ENCODE measurements at places on chromosomes 2 and 18.

- DNase-seq: no peak
These were observed 207.5 kb downstream of the SEPTIN10 start for GRCh38 chr2:109406301-109406700.

- DNase-seq: no peak
These were observed 142.7 kb downstream of the FIGN start for GRCh38 chr2:163592954-163593622.

GRCh38 chr2:203562268-203562667, 27.2 kb upstream of the RAPH1 start:
- no peak for DNase-seq

DNA sequence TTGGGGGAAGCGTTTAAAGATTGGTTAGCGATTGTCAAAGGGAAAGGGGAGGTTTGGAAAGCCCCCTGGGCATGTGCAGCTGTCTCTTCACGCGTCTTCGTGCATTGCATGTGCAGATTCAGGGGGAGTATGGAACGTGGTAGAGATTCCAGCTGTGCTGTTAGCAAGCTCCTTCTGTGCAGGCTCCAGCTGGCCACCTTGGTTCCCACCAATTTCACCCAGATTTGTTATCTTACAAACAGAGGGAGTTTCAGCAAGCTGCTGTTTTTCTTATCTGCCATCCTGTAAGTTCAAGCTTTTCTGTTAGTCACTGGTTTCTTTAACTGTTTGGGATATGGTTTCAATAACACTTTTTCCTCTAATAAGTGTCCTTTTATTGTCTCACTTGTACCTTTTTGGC, 30.4 kb downstream of the FARP2 start:
- DNase-seq: no peak

DNA sequence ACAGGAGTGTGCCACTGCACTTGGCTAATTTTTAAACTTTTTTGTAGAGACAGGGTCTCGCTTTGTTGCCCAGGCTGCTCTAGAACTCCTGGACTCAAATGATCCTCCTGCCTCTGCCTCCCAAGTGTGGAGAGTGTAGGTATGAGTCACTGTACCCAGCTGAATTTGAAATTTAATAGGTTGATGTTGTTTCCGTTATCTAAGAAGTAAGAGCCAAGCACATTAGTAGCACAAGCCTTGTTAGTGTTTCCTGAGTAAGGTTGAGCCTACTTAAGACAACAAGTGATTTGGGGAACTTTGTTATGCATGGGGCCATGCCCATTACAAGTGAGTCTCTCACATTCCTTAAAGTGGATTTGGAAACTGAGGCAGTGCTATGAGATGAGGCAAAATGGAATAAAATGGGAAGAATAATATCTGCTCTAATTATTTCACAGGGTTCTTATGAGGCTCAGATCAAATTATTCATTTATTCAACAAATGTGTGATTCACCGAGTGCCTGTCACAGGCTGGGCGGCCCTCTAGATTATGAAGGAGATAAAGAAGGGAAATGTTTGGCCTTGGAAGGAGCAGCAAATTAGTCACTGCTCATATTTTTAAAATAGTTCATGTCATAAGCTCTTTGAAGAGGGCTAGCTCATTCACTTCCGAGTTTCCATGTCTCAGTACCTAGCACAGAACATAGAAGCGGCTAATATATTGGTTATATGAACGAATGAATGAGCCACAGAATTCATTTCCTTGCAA, 217.2 kb downstream of the LDLRAD4 start:
- no peak for DNase-seq

- no peak for DNase-seq
These were observed 87.3 kb downstream of the BABAM2 start for GRCh38 chr2:27977731-27978312.

- no peak for DNase-seq
These were observed 98.9 kb downstream of the ABI2 start for GRCh38 chr2:203427061-203427460.

- DNase-seq: no peak
These were observed 300.1 kb upstream of the TRIB2 start for GRCh38 chr2:12416600-12416999.

GRCh38 chr2:231894566-231895380, 31.4 kb downstream of the NPPC start:
- DNase-seq: no peak

DNA sequence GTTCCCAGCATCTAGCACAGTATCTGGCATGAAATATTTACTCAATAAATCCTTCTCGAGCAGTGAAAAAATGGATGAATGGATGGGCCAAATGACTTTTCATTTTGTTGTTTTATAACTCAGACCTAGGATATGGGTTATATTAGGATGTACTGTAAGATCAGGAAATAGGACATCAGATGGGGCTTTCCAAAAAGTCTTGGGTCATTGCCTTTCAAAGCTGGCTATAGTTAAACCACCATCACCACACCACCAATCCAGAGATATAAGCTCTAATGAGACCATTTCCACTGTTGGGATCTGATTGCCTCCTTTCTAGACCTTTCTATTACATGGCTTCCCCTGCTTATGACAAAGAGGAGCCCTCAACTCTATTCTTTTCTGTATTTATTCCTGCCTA, 525.0 kb upstream of the TCF4 start:
- DNase-seq: no peak

- DNase-seq: no peak
These were observed 886.0 kb upstream of the CHAC2 start for GRCh38 chr2:52881606-52882005.

GRCh38 chr2:201775326-201775725, 5.4 kb downstream of the ALS2 start:
- no peak for DNase-seq

- no peak for DNase-seq
These were observed 385.8 kb downstream of the ZEB2 start for GRCh38 chr2:144133936-144134665.

DNA sequence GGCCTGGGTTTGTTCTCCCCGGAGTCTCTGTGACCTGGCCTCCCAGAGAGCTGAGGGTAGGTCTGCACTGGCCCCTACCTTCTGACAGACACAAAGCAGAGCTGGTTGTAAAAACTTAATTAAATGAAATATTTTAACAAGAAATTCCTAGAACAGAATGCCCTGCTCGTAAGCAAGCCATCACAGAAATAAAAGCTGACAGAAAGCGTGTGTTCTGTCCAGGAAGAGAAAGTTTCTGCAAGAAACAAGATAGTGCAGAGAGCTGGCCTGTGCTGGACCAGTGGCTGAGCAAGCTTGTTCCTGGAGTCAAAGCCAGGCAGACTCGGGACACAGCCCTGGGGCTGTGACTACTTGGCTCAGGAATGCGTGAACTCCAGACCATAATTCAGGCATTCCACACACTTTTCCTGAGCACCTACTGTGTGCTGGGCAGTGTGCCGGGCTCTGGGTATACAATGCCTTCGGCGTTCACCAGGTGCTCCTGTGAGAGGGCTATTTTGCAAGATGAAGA, 51.6 kb downstream of the APOB start:
- no peak for DNase-seq

DNA sequence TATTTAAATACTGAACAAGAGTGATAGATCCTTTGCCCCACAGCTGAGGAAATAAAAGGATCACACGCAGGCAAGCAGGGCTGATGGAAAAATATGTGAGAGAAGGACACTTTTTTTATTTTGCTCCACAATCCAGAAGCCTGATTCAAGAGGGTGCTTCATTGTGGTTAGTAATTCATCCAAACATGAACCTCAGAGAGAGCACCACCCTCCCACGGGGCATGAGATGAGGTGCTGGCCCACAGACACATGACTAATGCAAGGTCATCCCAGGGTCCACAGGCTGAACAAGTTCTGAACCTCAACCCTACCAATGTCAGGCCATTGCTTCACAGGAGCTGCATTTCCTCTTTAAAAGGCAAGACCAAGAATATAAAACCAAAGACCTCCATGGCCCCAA, 239.6 kb downstream of the MREG start:
- no peak for DNase-seq

DNA sequence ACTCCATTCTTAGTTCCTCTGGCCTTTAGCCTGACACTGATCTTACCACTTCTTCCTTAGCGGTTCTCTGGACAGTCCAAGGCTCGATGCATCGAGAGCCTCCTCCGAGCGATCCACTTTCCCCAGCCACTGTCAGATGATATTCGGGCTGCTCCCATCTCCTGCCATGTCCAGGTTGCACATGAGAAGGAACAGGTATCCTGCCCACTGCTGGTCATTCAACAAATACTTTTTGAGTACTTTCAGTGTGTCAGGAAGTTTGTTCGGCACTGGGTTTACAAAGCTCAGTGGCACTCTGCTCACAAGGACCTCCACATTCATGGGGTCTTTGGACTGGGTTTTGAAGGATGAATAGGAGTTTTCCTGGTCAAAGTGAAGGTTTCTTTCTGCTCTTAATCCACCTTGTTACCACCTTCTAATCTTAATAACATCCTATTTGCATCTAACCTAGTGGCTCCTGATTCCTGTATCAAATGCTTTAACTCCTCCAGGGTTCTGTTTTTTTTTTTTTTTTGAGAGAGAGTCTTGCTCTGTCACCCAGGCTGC, 25.8 kb downstream of the GCKR start:
- no peak for DNase-seq

DNA sequence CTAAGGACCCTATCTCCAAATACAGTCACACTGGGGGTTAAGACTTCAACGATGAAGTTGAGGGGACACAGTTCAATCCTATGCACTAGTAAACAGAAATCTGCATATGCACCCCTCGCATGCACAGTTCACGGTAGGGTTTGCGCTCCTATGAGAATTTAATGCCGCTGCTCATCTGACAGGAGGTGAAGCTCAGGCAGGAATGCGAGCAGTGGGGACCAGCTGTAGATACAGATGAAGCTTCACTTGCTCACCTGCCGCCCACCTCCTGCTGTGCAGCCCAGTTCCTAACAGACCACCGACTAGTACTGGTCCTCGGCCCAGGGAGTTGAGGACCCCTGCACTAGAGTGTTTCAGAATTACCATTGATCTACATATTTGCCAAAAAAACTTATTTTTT, 40.0 kb upstream of the FAHD2A start:
- no peak for DNase-seq

DNA sequence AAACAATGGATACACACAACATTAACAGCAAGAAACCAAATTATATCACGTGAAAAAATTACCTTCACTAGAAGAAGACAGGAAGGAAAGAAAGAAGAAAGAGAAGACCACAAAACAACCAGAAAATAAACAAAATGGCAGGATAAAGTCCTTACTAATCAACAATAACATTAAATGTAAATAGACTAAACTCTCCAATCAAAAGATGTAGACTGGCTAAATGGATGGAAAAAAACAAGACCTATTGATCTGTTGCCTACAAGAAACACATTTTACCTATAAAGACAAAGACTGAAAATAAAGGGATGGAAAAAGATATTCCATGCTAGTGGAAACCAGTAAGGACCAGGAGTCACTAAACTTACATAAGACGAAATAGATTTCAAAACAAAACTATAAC, 167.0 kb upstream of the ZC3H15 start:
- DNase-seq: no peak

DNA sequence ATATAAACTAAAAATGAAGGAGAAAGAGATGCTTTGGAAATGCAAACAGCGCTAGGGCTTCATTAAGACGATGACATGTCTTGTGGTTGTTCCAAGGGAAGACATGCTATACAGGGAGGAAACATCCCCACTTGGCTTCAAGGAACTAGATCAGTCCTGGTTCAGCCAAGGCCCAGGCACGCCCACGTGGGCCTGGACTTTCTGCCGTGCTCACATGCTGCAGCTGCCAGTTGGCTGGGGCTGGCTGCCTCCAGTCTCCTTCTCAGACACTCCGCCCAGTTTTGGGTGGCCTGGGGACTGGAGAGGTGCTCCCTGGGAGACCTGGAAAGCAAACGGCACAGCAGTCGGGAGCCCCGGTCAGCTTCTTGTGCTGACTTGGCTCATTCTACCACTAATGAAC, 109.6 kb downstream of the GLI2 start:
- DNase-seq: no peak

Measured in progenitor cell of endocrine pancreas (in vitro differentiated cells).